ENCODE measurements at places on chromosomes 7 and 10.

DNA sequence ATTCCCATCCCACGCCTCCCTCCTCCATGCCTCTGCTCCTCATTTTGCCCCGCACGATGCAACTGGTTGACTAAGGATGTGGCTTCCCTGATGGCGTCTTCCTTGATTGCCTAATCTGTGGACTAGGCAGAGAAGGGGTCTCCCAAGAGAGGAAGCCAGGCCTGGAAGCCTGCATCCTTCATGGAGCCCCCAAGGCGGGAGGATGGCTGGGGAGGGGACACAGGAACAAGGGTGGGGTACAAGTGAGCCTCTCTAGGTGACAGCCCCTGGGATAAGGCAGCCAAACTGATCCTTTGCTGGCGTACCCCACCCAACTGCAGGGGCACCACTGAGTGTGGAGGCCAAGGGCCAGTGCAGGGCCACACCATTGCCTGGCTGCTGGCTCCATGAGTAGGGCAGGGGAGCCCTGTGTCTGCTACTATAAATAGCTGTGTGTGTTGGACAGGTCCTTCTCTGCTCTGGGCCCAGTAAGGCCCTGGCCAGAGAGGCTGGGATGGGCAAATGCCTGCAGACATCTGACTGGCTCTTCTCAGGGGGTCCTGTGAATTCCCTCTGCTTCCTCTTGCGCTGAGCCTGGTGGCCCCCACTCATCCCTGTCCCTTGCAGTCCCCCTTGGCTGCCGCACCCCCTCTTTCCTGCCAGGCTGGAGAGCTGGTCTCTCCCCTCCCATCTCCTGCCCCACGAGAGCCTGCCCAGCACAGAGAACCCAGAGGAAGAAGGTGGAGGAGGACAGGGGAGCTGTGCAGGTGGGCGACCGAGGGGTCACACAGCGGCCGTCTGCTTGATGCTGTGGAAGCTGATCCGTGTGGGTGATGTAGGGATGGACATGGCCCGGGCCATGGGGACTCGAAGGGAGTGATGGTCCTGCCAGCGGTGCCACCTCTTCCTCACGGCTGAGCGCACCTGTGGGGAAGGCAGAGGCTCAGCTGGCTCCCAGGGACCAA lies 29.3 kb downstream of the CRHR2 start:
- DNase-seq, result no peak

DNA sequence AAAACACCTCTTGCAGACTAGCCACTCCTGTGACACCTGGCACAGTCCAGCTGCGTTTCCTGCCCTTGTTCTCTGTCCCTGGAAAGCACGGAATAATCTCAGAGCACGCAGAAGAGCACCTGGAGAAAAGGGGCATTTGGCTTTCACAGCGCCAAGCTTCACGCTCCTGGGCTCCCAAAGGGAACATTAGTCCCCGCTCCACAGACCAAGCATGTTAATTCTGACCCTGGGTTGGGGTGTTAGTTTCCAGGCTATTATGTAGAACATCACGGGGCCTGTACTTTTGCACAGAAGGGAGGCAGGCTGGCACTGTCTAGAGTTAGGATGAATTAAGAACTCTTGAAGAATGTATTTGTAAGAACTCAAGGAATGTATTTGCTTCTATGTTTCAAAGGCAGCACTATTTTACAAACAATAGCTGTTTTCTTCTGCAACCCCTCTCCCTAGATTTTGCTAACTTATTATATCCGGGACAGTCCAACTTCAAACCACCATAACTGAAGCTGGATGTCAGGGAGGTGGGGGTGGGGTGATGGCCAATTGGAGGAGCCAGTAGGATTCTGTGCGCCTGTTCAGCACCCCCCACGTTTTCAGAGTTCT lies 62.2 kb upstream of the TRIM8 start:
- DNase-seq, result no peak

DNA sequence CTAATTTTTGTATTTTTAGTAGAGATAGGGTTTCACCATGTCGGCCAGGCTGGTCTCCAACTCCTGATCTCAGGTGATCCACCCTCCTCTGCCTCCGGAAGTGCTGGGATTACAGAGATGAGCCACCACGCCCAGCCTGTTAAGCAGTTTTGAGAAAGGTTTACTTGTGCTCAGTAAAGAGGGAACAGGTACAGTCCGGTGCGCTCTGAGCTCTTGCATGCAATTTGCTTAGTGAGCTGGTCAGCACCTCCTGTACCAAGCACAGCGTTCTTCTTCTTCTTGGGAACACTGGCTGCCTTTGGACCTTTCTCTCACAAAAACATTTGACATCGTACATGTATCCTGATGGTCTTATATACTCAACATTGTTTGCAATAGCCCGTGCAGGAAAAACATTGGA lies 118.3 kb downstream of the AKR1D1 start:
- DNase-seq, result no peak

DNA sequence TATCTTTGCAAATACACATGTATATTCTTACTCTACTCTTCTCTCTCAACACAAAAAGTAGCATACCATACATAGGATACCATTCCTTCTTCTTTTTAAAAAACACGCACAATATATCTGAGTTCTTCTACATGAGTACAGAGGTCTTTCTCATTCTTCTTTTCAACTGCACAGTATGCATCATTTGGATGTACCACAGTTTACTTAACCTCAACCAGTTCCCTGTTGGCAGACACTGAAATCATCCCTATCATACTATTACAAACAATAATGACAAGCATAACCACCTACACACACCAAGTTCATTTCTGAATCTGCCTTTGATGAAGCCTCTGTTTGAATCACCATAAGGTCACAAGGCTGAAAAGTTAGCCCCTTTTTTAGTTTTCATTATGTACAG lies 25.7 kb upstream of the GGCT start:
- DNase-seq, result no peak

DNA sequence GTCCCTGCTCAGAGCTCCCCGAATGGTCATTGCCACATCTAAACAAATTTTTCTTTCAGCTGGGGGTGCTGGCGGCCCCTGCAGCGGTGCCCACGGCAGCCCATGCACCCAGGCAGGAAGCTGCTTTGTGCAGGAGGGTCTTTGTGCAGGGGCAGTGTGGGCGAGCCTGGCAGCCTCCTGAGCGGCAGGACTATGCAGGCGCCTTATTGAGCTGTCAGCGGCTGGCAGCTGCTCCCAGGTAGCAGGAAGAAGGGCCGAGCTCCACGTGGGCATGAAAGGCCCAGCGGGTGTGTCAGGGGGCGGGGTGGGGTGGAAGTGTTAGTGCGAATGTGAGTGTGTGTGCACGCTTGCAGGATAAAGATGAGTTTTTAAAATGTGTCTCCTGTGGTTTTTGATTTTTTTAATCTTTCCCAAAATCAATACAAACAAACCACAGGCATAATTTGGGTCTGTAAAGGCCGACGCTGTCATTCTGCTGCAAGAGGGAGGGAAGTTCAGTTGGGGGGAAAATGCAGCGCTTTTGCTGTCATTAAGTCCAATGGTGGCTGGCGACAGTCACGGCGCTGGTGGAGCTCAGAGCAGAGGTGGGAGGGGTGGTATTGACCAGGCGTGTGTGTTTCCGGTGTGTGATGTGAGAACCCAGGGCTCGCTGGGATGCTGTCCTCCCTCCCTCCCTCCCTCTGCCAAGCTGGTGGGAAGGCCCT lies 83.9 kb downstream of the LHPP start:
- DNase-seq, result no peak

DNA sequence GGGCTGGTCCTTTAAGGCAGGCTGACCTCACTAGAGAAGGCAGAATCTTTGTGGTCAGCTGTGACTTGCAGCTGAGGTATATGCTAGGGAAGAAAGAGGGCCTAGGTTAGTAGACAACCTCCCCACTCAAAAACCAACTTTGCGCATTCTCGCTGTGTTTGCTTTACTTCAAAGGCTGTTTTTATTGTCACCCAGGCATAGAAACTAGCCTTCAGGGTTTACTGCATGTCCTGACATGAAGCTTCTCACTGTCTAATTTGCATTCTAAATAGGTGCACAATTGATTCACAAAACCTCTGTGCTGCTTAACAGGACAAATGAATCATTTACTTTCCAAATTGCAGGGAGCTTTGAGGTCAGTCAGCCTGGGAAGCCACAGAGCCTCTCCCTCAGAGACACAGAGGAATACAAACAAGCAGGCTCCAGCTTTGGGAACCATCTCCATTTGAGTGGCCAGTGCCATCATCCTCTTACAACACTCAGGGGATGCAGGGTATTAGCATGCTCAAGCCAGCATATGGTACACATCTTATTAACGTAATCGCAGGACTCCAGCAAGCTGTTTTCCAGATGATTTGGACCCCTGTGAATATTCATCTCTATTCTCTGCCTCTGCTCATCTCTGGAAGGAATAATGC lies 596.4 kb upstream of the GHITM start:
- DNase-seq, result no peak

- DNase-seq, result no peak
Observed at GRCh38 chr7:115085421-115085820, 163.5 kb downstream of the MDFIC start.

DNA sequence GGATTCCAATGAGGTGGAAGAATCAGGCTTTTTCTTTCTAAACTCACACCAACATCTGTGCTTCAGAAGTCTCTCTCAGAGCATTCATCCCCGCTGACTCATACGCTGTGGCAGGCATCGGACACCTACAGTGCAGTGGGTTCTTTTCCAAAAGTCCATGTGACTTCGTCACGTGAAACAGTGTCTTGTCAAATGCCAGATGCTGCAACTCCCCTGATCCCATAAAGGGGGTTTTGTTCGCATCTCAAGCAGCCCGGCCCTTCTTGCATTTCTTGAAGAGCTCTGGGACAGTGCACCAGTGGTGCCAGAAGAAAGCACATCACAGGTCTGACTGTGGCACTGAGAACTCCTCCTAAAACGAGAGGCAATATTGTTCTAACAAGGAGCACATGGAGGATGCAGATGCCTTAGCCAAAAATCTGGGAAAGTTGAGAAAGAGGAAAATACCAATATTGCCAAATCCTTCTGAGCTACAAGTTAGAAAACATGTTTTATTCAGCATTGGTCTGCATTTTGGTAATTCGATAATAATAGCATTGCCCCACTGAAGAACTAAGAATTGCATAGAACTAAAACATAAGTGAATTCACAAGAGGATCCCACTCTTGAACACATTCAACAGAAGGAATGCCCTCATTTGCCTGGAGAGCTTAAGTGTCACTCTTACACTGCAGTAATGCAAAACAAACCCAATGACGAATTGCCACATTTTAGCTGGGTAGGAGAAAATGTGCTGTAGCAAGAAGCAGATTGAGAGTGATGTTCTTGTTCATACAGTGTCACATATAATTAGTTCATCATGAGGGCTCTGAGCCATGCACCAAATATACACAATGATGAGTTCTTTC lies 204.4 kb downstream of the CXCL12 start:
- DNase-seq, result no peak

- no peak for DNase-seq
Observed at GRCh38 chr7:4745265-4745919, 30.0 kb upstream of the AP5Z1 start.

DNA sequence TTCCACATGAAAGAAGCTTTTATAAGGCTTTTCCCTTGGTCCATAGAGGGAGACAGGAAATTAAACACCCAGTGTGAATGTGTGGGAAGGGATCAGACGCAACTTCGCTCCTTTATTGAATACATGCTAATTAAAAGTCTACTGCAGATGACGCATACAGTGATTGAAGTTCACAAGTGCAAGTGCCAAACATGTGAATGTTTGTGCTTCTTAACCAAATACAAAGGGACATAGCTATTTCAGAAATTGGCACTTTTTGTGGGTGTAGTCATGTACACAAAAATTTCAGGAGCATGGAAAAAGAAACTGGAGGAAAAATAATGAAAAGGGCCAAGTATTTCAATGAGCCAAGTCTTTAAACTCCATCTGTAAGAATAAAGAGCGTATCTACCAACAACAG lies 283.7 kb downstream of the SKAP2 start:
- no peak for DNase-seq

GRCh38 chr10:104351061-104351702 lies 2.5 kb upstream of the CFAP58 start:
- no peak for DNase-seq

DNA sequence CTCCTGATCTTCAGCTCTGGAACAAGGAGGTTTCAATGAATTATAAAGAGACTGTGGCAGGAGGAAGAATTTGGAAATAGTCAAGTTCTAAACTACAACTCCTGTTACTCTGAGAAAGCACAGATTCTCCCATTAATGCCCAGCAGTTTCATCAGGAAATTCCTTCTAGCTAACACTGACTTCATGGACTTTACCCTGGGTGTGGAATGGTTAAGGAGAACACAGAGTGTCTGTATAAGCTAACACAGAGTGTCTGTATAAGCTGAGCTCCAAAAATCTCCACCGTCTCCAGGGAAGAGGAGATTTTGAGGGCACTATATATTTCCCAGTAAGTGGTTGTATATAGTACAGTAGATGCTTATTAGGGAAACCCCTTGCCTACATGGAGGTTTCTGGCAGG lies 675.5 kb downstream of the XPNPEP1 start:
- DNase-seq, result no peak

DNA sequence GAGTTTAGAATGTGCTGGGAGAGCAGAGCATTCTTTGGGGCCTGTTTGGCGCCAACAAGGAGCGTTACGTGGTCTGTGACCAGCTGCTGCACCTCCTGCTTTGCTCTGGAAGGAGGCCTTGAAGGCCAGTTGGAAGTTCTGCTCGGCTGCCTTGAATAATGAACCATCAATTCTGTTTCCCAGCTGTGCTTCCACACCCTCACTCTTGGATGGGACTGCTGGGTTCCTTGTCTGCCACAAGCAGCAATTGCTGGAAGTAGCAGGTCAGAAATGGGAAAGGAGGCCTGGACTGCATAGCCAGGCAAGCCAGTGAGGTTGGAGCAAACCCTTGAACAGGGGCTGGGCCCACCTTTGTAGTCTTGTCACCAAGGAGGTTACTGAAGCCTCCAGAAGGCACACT lies 86.6 kb upstream of the INSYN2A start:
- DNase-seq, result no peak

DNA sequence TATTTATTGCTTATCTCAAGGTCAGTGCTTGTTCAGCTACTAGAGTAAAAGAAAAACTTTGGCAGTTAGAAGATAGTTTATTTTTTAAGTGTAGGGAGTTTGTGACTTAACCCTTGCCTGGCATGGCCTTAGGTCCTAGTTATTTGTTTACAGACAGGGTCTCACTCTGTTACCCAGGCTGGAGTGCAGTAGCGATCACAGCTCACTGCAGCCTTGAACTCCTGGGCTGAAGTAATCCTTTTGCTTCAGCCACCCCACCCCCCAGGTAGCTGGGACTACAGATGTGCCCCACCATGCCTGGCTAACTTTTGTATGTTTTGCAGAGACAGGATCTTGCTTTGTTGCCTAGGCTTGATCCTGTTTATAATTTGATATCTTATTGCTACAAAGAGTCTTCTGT lies 4.2 kb downstream of the ANLN start:
- DNase-seq, result no peak

- no peak for DNase-seq
Observed at GRCh38 chr10:99708428-99709012, 23.4 kb downstream of the COX15 start.

GRCh38 chr7:114343949-114344708 lies 70.5 kb upstream of the FOXP2 start:
- no peak for DNase-seq
